ENCODE measurements at places on chromosomes 12 and 14. TPM values are rescaled to one million over a fixed set of nuclear protein-coding genes. Genes with fewer than 3 reads are reported as not detected.

GRCh38 chr12:72270246-72270645, 1.9 kb upstream of the TRHDE start:
- no peak for DNase-seq

Gene OR6C68
- polyA plus RNA-seq: not detected

DNA sequence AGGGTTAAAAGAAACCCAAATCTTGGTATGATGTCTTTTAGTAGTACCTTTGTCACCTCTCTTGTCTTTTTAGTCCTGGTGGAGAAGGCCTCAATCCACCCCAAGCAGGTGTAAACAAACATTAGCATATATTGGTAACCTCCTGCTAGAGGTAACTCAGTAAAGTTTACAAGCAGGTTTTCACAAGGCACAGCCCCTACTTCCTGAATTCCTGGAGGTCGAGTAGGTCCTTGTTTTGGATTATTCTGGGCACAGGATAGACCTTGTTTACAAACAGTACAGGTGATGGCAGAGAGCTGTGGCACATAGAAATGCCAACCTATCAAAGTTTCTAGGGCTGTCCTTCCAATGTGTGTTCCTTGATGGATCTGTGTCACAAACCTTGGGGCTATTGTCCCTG, 99.1 kb downstream of the ALG10 start:
- no peak for DNase-seq

Gene C1S
- 126 TPM for polyA plus RNA-seq

DNA sequence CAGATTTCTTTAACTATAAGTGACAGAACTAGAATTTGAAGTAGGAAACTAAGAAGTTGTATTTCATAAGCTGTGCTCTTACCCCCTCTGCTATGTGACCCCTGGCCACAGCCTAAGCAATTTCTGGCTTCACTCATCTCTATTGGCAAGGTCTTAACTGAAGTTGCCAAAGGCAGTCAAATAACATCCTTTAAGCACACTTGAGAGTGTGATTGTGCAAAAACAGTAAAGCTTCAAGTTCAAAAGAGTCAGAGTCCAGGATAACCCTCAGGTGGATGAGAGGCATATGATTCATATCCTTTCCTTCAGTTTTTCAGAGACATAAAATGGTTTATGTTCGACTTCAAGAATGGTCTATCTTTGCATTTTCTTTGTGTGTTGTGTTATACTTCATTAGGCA, 45.2 kb downstream of the GRIP1 start:
- DNase-seq: no peak

DNA sequence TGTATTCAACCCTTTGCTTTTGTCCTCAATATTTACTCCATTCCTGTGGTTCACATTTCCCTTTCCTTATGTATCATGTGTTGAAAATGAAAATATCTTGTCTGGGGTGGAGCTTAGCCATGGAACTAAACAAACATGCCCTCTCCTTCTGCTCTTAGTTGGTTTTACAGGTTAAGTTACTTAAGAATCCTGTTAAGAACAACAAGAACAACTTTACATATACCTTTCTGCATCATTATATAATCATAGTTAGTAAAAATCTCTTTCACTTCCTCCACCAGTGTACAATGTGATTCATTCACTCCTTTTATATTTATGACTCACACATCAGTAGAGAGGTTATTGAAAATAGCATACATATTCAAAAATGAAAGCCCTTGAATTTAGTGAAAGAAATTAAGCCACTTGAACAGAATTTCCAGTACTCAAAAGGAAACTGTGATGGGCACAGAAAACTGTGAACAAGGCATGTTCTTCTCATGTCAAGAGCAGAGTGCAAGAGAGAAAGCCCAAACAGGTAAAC, 307.7 kb downstream of the CCDC91 start:
- DNase-seq: no peak

DNA sequence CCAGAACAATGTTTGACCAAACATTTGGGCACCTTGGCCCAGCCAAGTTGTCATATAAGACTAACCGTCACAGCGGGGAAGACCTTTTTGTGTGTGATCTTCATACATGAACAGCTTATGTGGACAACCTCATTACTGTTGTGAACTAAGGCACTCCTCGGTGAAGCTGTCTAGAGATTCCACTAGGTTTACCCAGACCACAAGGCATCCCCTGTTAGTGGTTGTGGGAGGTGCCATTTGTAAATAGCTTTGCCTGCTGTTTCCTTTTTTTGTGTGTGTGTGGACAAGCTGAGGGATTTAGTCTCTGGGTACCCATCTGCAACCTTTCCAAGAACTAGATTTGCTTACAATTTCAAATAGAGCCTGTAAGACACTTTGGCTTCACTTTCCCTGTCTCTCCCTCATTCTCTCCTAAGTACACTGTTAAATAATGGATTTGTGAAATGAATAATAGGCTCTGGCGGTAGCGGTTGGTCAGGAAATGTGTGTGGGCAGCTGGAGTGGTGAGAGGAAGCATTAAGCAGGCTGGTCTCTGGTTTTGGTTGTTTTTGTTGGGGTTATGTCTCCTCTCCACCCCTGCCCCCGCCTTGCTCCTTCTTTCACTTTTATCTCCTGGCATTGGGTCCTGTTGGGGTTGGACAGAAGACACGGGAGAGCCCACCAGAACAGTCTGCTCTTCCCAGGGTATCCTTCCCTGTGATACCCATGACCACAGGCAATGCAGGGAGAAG, 727.6 kb downstream of the VRK1 start:
- DNase-seq: no peak

DNA sequence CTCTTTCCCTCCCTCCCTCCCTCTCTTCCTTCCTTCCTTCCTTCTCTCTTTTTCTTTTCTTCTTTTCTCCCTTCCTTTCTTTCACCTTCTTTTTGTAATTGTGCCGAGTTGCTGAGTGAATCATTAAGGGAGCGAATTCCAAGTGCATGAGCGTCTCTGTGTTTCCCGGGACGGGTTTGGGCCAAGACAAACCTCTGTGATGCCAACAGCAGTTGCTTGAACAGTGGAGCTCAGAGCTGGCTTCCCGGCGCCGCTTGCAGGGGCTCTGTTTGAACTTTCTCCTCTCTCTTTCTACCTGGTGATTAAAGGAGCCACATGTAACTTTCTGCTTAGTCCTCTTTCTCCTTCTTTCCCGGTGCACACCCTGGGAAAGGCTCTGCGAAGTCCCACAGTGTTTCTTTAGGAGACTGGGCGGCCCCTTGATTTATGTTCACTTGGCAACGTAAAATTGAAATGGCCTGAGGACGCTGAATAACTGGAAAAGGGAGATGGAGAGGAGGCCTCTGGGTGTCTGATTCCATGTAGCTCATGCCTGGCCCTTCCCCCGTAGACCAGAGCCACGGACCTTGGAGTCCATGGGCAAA, 33.7 kb upstream of the MAP1LC3B2 start:
- DNase-seq: peak; percentile 89

Gene PRKCH
- 11.9 TPM for polyA plus RNA-seq

- DNase-seq: peak; percentile 91
These were observed 1.5 kb upstream of the EFS start for GRCh38 chr14:23366426-23366921.

DNA sequence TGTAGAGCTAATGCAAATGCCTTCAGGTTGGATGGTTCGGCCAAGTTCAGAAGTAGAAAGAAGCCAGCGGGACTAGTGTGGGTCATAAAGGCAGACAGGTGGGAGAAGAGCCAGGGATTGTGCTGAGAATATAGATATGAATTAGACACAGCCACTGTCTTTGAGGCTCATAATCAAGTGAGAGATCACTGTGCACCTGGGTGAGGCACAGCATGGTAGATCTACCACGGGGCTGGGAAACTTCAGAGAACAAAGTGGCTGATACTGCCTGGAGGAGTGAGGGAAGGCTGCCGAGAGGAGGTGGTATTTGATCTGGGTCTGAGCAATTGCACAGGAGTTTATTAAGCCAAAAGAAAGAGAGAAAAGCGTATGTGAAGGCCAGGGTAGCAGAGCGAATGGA, 40.6 kb upstream of the CHST11 start:
- DNase-seq: no peak

Gene CAPZA3
- not detected for polyA plus RNA-seq

Gene DNAJC22
- polyA plus RNA-seq: 0.09 TPM

DNA sequence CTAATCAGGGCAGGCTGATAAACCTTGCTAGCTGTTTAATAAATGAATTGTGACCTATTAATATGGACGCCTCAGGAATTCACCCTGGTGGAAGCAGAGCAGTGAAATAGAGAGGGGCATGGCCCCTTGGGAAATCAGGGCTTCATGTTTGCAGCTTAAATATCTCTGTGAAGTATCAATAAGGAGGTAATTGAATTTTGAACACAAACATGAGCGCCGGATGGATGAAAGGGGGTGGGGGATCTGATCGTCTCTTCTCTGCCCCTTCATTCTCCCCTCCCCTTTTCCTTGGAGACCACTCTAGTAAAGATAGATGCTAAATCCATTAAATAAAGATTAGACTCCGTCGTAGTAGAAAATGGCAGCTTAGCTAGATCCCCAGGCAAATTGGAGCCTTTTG, 70.5 kb downstream of the LIN52 start:
- no peak for DNase-seq

- no peak for DNase-seq
These were observed 19.8 kb upstream of the ZNF740 start for GRCh38 chr12:53160673-53161072.

DNA sequence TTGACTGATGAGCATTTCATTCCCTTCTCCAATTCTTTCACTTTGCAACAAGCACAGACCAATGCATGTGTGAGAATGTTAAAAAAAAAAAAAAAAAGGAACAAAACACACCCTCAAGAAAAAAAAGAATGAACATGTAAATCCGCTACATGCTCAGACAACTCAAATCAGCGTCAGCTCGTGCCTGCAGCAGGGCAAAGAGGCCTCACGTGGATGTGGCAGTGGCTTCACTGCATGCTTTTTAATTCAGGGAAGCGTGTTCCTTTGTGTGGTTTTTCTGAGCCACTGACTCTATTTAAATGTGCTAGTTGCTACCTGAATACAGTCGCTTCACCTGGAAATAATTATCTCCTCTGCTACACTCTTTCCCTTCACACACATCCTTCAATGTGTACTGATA, 55.1 kb downstream of the PPP1R36 start:
- DNase-seq: no peak

- no peak for DNase-seq
These were observed 131.6 kb upstream of the PLEKHG7 start for GRCh38 chr12:92571169-92571568.

Gene C12orf50
- not detected for polyA plus RNA-seq

Gene FAM181A
- polyA plus RNA-seq: not detected

DNA sequence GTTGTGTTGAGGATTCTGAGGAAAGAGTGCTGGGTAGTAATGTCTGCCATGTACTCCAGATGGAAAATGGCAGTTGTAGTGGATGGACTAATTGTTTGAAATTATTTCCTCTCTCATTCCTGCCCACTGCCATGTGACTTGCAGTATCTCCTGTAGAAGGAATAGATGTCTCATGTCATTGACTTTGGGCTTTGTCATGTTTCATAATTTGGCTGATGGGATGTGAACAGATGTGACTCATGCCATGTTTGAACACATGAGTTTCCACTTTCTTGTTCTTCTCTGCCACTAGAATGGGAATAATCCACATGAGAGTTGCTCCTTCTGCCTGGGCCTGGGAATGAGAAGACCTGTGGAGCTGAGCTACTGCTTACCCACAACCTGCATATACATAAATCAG, 2.4 kb upstream of the CALCOCO1 start:
- no peak for DNase-seq

DNA sequence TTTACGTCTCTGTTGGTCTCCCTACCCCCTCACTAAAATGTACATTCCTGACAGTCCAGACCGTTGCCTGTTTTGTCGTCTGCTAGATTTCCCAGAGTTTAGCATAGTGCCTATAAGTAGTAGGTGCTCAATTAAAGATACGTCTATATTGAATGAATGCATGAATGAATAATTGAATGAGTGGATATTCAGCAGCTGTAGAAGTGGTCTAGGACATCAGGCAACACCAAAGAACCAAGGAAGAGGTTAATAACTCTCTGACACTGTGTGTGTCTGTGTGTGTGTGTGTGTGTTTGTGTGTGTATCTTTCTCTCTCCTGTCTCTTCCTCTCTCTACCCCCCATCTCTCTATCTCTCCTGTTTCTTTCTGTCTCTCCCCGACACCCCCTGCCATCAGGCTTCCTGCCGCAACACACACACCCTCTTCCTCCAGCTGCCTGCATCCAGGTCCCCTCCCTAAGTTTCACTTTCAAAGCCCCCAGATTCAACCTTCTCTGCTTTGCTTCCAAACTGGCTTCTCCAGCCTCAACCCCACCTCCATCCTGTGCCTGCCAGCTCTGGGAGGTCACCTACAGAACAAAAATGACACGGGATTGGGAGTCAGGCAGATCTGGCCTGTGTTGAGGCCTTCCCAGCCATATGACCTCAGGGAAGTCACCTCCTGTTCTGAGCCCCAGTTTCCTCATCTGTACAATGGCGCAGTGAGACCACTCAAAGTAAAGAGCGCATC, 119.9 kb upstream of the NCOR2 start:
- no peak for DNase-seq

GRCh38 chr12:101468948-101469347, 6.2 kb upstream of the SPIC start:
- no peak for DNase-seq

- DNase-seq: peak; percentile 84
These were observed 198.7 kb upstream of the EEA1 start for GRCh38 chr12:93127582-93128331.

DNA sequence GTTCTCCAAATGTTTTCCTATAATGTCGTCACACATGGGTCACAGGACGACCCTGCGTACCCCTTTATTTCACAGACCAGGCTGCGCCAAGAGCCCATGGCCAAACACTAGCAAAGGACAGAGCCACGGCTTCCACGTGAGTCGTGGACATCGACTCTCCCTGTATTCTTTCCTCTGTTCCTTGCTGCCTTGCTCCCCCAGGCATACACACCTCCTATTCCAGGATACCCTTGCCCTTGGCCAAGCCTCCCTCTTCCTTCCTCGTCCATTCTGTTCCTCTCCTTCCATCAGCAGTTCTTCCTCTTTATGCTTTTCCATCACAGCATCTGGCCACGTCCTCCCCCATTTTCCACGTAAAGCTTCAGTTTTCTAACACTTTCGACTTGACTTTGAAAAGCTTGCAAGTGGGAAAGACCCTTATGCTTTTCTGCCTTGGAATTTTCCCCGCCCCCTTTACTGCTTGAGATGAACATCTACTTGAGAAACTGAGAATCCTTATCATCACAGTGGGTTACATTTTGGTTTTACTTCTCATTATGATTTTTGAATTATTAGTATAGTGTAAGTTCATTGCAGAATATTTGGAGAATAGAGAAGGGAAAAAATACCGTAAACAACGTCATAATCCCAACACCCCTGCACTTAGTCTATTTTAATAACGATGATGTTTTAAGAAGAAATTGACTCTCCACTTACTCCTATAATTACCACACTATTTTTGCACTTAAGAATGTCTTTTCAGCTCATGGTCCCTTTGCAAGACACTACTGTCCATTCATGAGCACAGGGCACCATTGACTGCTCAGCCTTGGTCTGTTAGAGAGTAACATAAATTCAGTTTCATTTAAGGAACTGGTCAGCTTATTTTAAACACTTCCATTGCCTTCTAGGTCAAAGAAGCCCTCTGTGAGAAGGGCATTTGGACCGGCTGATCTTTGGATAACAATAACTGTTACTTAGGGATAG, 15.8 kb upstream of the NINJ2 start:
- DNase-seq: no peak

GRCh38 chr12:66297080-66297479, 5.2 kb upstream of the HELB start:
- no peak for DNase-seq

All from right cardiac atrium (tissue), 5 donors.